Stimulated activated naive B cell treated with anti-CD40 and anti-IgM and Interleukin-4, amounts not matched to agents 10 μg/mL and 1 μg/mL and 100 μg/mL, for 72 hours (primary cell): ENCODE measurements at places on chromosomes 16 and 17.

DNA sequence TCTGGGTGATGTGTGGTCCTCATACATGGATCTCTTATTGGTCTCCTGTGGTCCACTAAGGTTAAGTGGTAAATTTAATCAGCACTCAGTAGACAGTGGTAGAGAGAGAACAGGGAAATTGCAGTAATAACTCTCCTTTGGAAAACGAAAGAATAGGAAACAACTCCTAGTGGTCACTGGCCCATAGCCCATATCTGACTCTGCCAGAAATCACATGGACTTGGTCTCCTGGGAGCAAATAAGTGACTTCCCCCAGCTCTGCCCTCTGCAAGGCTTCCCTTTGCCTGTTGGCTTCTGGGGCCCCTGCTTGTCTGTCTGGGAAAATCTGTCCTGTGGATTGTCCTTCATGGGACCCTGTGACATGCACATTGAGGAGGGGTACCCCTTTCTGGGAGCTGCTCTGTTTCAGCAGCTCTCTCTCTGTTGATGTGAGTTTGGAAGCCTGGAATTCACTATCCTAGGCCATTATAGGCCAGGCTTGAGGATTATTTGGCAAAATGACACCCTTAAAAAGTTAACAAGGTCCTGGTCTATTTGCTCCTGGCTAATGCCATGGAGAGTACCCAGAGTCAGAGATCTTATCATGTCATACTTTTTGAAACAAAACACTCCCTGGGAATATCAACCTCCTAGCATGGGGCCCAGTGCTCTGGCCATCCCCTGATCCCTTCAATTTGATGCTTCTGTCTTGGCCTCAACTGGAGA lies 58.0 kb upstream of the HNF1B start:
- no peak for DNase-seq

GRCh38 chr16:87583453-87584131 lies 18.7 kb upstream of the JPH3 start:
- DNase-seq: no peak

- DNase-seq: no peak
Observed at GRCh38 chr17:9533441-9533840, 42.2 kb downstream of the STX8 start.

- no peak for DNase-seq
Observed at GRCh38 chr16:9665851-9666271, 516.4 kb downstream of the GRIN2A start.

GRCh38 chr17:40604327-40605080 lies 39.2 kb upstream of the CCR7 start:
- DNase-seq: no peak

DNA sequence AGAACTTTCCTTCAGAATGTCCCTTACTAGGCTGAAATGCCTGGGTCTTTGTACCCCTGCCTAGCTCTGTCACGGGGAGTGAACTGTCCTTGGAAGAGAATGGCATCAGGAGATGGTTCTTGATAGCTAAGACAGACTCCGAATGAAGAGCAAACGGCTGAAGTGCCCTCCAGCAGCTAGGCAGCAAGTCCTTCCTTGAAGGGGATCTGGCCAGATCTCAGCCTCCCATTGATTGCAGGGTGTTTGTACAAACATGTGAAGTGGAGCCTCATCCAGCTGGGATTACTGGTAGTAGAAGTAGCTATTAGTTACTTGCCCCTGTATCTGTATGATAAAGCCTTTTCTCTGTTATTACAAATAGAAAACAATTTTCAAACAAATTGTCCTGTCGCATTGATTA lies 30.9 kb downstream of the LRRC36 start:
- no peak for DNase-seq

GRCh38 chr16:27053996-27054395 lies 12.7 kb upstream of the C16orf82 start:
- DNase-seq: no peak

DNA sequence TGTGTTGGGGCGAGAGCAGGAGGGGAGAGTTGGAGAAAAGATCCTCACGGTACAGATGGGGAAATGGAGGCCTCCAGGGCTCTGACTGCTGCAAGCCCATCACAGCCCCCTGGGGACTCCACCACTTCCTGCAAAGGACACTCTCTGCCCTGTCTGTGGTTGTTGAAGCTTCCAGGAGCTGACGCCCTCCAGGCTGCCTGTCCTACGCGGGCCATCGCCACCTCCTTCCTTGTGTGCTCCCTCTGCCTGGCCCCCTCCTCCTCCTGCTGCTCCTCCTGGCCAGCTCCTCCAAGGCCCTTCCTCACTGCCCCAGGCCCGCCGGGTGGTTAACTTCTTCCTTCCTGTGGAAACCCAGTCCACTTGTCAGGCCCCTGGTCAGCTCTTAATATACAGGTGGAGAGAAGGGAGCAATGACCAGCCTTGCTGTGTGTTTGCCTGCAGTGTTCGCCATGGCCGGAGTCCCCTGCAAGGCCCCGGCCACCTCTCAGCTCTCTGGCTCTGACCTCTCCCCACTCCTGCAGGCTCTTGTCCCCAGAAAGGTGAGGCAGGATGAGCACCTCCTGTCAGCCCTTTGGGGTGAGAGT lies 18.4 kb upstream of the STAC2 start:
- DNase-seq: peak; percentile 31

DNA sequence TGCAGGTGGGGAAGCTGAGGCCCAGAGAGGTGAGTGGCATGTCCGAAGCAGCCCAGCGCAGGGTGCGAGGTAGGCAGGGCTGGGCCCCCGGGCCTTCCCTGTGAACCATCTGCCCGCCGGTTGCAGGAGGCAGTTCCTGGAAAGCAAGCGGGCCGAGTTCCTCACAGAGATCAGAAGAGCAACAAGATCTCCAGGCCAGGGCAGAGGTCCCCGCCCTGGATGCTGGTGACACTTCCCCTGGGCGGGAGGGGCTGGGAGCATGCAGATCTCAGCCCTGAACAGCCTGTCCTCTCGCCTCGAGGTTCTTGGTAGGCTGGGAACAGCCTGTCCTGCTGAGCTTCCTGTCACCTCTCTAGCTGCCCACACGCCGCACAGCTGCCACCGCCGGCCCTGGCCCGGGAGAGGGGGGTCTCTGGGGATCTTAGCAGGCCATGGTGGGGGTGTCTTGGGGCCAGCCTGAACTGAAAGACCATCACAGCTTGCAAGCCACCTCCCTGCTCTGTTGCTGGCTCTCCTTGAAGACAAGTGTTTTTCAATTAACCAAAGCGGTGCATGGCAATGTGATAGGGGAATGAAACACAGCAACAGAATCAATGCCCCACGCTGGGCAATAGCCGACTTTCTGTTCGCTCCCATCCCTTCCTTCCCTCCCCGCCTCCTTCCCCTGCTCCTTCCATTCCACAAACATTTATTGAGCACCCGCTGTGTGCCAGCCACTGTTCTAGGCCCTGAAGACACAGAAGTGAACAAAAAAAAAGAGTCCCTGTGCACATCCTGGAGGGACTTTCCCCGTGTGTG lies 31.7 kb downstream of the SOCS1 start:
- DNase-seq: peak; percentile 67
